ENCODE measurements at places on chromosomes 7 and 10. TPM values are rescaled to one million over a fixed set of nuclear protein-coding genes. Genes with fewer than 3 reads are reported as not detected.

CTBP2 gene
- 76.0 TPM for total RNA-seq

LIPK gene
- total RNA-seq: not detected

RAB19 gene
- not detected for total RNA-seq

PPRC1 gene
- 12.9 TPM for total RNA-seq

AKR1C3 gene
- total RNA-seq: 10.0 TPM

NUDT1 gene
- total RNA-seq: 13.1 TPM

CALHM1 gene
- total RNA-seq: not detected

PRF1 gene
- total RNA-seq: 8.7 TPM

TFEC gene
- total RNA-seq: 3.1 TPM

GAD2 gene
- not detected for total RNA-seq

LIPF gene
- not detected for total RNA-seq

LOXL4 gene
- total RNA-seq: 16.9 TPM

IFIT5 gene
- 7.7 TPM for total RNA-seq

AP5Z1 gene
- total RNA-seq: 13.1 TPM

C7orf57 gene
- total RNA-seq: not detected

HOXA4 gene
- total RNA-seq: not detected

Measured in uterus (tissue), 4 donors.